ENCODE measurements at places on chromosomes 1 and 21.

GRCh38 chr1:157170677-157171515, 32.7 kb upstream of the ETV3 start:
- no peak for DNase-seq

GRCh38 chr1:202304375-202304774, 37.4 kb downstream of the UBE2T start:
- no peak for DNase-seq

DNA sequence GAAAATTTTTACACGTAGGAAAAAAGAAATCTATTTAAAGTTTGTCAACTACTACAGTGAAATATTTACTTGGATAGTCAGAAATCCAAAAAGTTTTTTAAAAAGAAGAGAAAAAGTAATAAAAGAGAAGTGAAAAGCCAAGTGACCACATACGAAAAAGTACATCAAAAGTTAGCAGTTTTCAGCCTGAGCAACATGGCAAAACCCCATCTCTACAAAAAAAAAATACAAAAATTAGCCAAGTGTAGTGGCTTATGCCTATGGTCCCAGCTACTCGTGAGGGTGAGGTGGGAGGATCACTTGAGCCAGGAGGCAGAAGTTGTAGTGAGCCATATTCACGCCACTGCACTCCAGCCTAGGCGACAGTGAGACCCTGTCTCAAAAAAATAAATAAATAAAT, 5.2 kb upstream of the MR1 start:
- no peak for DNase-seq

DNA sequence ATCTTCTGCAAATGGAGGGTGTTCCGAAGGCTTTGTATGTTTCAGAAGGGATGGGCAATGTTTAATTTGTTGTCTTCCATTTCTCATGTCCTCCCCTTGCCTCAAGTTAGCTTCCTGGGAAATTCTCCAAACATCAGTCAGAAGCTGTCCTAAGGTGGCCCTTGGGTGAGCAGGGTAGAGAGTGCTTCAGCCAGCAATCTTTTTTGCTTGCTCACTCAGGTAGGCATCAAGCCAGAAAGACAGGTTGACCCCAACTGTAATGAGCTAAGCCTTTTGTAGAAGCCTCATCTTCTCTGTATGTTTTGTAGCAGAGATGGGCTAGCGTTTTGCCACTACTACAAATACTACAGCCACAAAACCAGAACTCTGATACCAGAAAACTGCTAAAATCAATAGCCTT, 321.5 kb upstream of the FAM78B start:
- DNase-seq, result no peak

GRCh38 chr21:29177800-29178199, 47.4 kb downstream of the MAP3K7CL start:
- no peak for DNase-seq

GRCh38 chr1:110700767-110701166, 26.0 kb upstream of the KCNA3 start:
- DNase-seq, result no peak

GRCh38 chr1:176560681-176561080, 97.7 kb downstream of the PAPPA2 start:
- peak; percentile 19 for DNase-seq

DNA sequence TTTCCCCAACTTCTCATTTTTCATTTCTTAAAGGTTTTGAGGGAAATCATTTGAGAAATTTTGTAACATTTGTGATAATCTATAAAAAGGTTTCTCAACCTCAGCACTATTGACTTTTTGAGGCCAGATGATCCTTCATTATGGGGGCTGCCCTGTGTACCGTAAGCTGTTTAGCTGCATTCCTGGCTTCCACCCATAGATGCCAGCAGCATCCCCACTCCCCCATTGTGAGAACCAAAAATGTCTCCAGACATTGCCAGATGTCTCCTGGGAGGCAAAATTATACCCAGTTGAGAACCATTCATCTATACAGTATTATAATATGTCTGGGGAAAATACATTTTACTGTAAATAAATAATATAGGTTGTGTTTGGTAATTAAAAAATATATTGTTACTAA, 146.0 kb downstream of the PBX1 start:
- no peak for DNase-seq

DNA sequence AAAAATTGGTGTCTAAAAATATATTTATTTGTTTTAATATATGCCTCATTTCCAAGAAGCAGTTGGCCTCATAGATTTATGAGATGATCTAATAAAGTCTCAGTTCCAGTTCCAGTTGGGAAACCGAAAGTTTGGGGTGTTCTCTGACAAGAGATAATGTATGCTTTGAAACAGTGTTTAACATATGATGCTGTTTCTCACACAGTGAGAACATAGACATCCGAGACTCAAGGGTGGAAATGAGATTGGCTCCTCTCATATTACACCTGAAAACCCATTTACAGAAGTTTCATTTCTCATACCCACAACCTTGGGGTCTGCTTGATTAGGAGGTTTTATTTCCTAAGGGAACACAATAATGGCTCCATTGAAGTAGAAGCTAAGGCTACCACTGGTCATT, 200.6 kb upstream of the BEND5 start:
- no peak for DNase-seq

DNA sequence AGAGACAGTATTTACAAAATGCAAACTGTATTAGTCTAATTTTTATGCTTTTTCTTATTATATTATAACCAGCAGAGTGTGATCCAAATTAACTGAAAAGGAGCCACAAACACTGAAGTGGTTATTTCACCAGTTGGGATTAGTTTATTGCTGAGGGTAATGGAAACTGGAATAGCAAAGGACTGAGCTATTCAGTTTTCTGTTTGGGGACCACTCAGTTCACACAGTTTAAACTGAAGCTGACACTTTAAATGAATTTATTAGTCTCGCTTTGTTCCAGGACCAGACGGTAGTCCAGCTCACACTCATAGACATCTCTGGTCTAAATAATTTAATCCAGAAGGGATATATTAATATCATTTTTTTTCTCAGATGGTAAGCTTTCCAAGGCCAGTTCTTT, 410.7 kb downstream of the LTN1 start:
- no peak for DNase-seq

- DNase-seq, result no peak
Observed at GRCh38 chr1:184319879-184320278, 67.0 kb upstream of the C1orf21 start.

GRCh38 chr21:31110430-31110829, 72.2 kb upstream of the KRTAP19-8 start:
- DNase-seq, result no peak

DNA sequence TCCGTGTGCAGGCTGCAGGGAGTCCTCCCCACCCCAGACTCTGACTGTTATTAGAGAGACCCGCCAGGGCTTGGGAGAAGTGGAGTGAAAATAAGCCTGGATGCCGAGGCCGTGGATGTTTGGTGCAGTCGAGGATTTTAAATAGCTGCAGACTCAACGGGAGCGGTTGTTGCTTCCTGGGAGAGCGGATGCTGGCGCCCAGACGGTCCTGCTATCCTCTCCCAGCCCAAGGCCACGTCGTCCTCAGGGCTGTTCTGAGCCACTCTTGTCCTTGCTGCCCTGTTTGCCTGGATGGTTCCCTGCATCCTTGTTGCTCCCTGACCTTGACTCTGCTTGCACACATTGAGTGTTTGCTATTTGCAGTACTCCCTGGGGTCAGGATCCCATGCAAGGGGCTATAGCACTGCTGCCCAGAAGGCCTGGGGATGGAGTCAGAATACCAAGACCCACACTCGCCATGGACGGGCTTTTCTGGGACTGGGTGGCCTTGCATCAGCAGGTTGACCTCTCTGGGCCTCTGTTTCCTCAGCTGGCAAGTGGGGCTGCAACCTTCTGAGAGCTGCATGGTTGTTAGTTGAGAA, 205.3 kb upstream of the C1orf174 start:
- DNase-seq, result no peak

GRCh38 chr1:111471012-111471411, 2.8 kb upstream of the C1orf162 start:
- no peak for DNase-seq

GRCh38 chr1:162196387-162196786, 126.9 kb downstream of the NOS1AP start:
- DNase-seq, result no peak

DNA sequence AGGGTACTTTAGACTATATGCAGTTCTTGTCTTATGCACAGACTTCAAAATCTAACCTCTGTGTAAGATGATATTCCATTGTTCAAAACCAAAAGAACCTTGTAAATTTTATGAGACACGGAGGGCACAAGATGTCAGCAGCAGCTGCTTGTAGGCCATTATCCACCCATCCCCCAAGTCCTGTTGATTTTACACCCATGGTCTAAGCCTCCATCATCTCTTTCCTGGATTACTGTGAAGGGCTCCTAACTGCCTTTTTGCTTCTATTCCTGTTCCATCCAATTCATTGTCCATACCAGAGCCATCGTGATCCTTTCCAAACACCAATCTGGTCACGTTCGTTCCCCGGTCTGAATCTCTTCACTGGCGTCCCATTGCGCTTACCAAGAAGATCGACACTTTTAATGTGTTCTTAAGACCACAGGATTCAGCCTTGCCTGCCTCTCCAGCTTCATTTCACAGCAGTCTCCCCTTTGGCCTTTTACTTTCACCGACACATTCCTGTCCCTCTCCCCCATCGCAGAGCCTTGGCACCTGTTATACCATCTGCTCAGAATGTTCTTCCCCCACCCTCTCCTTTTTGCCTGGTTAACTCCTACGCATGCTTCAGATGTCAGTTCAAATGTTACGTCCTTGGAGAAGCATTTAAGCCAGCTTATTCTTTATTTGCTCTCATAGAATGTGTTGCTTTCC, 107.3 kb upstream of the POU3F1 start:
- DNase-seq, result no peak

- DNase-seq, result peak; percentile 89
Observed at GRCh38 chr1:76433526-76433925, 359.0 kb downstream of the ST6GALNAC3 start.

DNA sequence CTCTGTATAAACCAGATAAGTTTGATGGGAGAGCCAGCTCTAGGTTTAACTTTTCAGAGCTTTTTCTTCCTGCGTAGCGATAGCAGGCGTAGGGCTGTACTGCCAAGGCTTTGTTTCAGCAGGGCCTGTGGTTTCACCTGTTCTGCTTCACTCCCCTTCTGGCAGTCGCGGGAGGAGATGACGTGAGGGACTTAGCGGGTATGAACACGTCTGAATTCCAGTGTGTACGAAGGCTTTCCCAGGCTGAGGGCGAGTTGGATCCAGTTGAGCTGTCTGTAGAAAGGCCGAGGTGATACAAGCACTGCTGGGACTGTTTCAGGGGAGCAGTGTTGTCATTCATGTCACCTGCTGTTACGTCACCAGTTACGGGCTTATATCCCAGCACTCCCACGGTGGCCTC, 21.2 kb downstream of the PEX14 start:
- no peak for DNase-seq

DNA sequence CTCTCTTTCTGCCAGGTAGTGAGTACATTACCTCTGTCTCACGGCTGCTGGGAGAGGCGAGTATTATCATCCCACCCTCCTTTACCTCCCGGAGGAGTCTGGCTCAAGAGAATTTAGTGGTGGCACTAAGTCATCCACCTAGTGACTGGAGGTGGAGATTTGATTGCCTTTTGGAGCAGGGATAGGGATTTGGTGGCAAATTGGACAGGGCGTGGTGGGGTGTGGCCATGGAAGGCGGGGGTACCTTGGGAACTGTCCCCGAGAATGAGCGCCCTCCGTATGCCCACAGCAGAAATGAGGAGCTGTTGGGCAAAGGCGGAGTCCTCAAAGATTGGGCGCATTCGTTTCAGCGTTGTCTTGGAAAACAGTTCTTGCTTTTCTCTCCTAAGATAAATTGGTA, 32.1 kb upstream of the HMGN1 start:
- no peak for DNase-seq

DNA sequence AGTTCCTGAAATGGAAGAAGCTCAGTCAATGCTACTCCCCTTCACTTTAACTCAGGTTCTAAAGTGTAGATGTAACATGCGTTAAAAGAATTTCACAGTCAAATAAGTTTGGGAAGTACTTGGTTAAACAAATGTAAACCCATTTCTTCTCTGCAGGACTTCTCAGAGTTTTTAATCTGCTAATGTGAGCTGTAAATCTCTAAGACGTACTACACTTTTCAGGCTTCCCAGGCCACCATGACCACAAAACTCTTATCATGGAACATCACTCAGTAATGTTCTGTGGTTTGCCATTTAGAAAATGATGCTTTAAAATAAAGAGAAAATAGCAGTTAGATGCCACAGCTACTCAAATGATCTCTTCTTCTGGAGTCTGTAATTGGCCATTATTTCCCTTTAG, 104.3 kb downstream of the HHIPL2 start:
- no peak for DNase-seq

DNA sequence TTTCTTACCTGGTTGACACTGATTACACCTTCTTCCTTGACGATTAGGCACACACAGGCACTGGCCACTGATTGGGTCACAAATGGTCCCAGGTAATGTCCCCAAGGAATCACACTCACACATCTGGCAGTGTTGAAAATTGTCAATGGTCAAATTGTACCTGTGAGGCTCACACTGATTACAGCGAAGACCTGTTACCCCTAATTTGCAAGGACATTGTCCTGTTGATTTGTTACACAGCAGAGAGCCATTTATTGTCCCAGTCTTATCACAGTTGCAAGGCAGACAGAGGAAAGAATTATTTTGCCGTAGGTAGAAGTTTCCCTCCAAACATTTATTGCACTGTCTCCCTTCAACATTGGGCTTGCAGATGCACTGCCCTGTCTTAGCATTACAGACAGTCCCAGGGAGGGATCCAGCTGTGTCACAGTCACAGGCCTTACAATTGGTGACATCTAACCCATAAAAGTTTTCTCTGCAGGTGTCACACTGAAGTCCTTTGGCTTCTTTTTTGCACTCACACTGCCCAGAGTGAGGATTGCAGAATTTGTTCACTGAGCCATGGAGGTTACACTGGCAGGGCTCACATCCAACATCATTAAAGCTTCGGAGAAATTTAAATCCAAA, 176.6 kb downstream of the USH2A start:
- no peak for DNase-seq

GRCh38 chr1:226776975-226777374, 37.9 kb upstream of the ITPKB start:
- no peak for DNase-seq

DNA sequence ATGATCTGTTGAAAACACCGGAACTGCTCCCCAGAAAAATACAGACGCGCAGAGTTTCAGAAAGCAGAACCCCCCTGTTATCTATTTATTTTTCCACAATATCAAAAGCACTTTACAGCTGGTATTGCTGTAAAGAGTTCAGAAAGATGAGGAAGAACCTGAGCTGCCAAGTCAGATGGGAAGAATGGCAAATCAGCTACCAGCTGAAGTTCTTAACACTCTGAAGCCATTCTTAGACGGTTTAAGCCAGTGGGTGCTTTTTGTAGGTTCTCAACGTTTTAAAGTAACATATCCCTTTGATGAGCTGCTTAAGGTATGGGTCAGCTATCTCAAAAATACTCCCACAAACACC, 714 bp upstream of the AKIRIN1 start:
- DNase-seq, result no peak
